ENCODE measurements at places on chromosomes 6 and 20.

DNA sequence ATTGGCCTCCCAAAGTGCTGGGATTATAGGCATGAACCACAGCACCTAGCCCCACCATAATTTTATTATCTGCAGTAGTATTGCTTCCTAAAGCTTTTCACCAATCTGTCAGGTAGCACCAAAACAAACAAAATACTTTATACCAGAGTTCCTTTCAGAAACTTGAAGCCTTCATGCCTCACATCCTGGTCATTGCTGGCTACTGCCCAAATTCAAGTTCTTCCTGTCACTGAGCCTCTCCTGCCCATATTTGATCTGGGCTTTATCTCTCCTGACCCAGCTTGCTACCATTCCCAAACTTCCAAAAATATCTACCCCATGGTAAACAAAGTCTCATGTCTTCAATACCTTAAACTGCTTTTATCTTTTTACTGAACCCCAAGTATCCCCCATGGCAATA, 34.9 kb upstream of the DST start:
- no peaks in the 10 kb centered on the region for H3K27me3 ChIP-seq
- H3K27ac ChIP-seq: no peak overlapping the region
- no peak overlapping the region for H3K4me3 ChIP-seq
- no peak for DNase-seq
- H3K4me1 ChIP-seq: no peaks in the 10 kb centered on the region
- no peaks in the 10 kb centered on the region for H3K36me3 ChIP-seq

DNA sequence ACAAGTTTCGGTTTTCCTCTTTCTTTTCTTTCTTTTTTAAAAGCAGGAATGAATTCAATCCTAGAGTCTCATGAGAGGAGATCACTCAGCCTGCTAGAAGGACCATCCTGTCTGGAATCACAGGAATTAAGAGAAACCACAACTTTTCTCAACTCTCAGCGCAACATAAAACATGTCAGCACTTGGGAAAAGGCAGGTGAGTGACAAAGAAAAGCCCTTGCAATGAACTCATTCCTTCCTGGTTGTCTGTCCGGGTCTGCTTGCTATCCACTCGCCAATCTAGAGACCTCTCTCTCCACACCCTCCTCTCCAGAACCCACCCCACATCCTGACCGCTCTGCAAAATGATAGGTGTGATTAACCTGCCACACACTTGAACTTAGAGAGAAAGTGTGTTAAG, 253.8 kb downstream of the LY86 start:
- peaks cover 2% of the 10 kb centered on the region for H3K36me3 ChIP-seq
- no peak overlapping the region for H3K4me3 ChIP-seq
- peaks cover 5% of the 10 kb centered on the region for H3K4me1 ChIP-seq
- H3K27ac ChIP-seq: no peak overlapping the region

- H3K27ac ChIP-seq: no peak overlapping the region
- no peak overlapping the region for H3K4me3 ChIP-seq
- H3K36me3 ChIP-seq: peaks cover 7% of the 10 kb centered on the region
- DNase-seq: no peak
- H3K4me1 ChIP-seq: peaks cover 5% of the 10 kb centered on the region
- H3K27me3 ChIP-seq: peaks cover 16% of the 10 kb centered on the region
Observed at GRCh38 chr20:24096264-24096663, 107.7 kb upstream of the GGTLC1 start.

DNA sequence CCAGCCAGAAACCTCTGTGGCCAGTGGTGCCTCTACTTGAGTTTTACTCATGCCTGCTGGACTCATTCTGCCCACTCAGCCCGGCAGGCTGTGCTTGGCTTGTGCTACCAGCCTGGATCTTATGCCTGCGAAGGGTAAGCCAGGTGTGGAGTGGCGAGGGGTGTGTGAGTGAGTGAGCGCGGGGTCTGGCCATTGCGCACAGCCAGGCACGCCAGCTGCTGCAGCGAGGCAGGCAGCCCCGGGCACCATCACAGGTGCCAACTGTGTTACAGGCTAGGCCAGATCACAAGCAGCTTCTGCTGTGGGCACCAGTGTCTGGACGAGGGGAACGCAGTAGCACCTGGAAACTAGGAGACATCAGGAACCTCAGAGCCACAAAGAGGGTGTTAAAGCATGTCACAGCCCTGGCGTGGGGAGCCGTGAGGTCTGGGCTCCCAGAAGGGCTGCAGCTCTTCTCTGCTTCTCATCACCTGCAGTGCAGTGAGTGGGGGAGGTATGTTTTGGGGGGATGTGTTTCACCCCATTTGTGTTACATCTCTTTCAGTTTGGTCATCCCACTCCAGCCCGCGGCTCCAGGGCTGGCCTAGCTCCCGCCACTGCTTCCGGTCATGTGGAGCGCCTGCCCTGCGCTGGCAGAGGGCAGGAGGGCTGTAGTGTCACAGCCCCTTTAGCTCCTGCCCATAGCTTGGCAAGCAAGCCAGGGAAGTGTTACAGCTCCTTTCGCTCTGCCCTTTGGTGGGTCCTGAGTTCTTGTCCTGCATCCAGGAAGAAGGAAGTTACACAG, 379.7 kb upstream of the IMPG1 start:
- H3K36me3 ChIP-seq: no peaks in the 10 kb centered on the region
- H3K4me3 ChIP-seq: no peak overlapping the region
- no peak for DNase-seq
- H3K4me1 ChIP-seq: no peaks in the 10 kb centered on the region

DNA sequence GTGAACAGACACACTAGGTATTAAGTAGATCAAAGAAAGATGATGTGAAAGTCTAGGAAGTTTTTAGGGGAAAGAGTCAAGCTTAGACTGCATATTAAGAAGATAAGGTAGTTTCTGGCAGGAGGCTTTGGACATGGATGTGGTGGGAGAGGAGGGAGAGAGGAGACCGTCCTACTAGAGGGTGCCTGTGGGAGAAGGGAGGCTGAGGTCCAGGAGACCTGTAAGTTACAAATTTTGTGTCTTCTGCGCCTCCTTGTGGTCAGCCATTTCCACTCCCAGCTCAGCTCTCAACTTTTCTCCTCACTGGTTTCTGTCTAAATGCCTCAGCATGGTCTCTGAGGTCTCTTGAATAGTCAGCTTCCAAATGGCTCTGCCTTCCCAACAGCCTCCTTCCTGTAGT, 193.5 kb downstream of the UNC5CL start:
- no peak for DNase-seq
- no peak overlapping the region for H3K27ac ChIP-seq
- H3K4me3 ChIP-seq: no peak overlapping the region
- H3K4me1 ChIP-seq: peaks cover 2% of the 10 kb centered on the region

DNA sequence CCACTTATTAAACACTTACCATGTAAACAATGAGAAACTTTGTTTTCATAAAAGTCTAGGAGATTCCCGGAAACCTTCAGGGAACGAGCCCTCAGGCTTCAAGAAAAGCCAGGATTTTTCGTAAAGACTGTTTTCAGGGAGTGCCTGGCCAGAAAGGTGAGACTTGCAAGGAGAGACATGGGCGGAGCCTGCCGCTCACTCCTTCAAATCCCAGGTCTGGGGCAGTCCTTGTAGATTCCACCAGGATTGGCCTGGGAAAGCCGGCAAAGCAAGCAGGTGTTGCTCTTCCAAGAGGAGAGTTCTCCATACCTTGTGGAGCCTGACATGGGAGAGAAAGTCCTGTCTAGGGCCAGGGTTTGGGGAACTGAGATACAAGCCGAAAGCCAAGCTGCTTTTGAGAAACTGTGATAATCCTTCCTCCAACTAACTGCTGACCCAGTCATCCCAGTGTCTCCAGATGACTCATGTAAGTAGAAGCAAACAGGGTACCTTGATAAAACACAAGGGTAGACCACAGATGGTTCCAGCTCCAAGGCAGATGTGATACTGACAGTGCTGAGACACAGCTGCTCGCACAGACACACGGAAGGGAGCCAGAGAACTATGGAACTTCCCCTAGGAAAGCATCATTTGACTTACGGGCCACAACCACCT, 69.4 kb upstream of the NAA20 start:
- peaks cover 2% of the 10 kb centered on the region for H3K4me1 ChIP-seq
- no peak overlapping the region for H3K4me3 ChIP-seq
- no peak overlapping the region for H3K27ac ChIP-seq
- peaks cover 13% of the 10 kb centered on the region for H3K27me3 ChIP-seq
- no peaks in the 10 kb centered on the region for H3K36me3 ChIP-seq

DNA sequence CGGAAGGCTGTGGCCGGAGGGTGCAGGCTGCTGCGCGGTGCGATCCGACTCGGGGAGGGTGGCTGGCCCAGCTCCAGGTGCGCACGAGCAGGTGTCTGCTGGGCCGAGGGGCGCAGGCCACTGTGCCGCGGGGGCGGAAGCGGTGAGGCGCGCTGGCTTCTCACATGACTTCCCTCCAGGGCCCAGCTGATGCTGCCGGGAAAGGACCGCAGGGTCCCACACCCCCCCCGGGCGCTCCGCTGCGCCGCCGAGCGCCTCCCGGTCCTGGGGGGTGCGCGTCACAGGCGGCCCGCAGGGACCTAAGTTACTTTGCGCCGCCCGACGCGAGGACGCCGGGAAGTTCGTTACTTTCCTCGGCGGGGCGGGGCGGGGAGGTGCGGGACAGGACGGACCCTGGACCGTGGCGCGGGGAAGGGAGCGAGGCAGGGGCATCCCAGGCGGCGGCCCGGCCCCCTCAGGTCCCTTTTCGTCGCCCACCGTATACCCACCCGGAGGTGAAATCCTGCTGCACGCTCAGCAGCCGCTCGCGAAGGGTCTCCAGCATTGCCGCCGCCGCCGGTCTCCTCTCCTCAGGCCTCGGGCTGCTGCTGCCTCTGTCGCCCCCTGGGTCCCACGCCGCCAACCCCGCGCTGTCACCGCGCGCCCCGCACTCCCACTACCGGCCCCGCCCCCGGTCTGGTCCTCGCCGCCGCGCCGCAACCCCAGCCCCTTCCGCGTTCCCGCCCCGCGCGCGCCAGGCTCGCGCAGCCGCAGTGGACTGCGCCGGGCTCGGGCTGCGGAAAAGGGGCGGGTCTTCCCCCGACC, at the start of gene DTNBP1:
TSS of gene DTNBP1 (minus strand) at position 703 of the 804 bp plus-strand sequence. CDS start at position 544, 159 bp downstream.
- peak within 1 kb of the TSS; percentile 89 for H3K4me3 ChIP-seq
- DNase-seq: peak; percentile 75
- peak within 1 kb of the TSS; percentile 59 for H3K27ac ChIP-seq
- H3K4me1 ChIP-seq: peaks cover 23% of the 10 kb centered on the region

DNA sequence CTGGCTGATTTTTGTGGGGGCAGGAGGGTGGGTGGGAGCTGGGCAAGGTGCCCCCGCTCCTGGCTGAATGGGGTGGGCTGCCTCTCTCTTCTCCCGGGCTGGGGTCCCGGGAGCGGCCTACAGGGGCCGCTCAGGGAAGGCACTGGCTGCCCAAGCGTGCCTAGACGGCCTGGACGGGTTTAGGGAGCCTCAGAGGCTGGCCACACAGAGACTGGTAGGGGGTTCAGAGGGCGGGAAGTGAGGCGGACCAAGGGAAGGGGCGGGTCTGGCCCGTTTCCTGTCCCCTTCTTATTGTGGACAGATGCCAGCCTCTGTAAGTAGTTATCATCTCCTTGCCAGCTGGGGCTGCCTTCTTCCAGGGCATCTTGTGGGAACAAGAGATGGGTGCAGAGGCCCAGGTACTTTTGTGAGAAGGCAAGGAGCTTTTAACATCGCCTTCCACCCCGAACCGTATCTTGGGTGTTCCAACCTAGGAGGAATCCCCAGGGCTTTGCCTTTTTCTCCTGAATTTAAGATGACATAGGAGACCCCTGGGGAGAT, 437 bp downstream of the CD40 start:
- peaks cover 7% of the 10 kb centered on the region for H3K36me3 ChIP-seq
- H3K4me1 ChIP-seq: peaks cover 16% of the 10 kb centered on the region
- H3K27me3 ChIP-seq: peaks cover 27% of the 10 kb centered on the region
- H3K27ac ChIP-seq: peak overlapping the region; percentile 81
- peak overlapping the region; percentile 94 for H3K4me3 ChIP-seq

DNA sequence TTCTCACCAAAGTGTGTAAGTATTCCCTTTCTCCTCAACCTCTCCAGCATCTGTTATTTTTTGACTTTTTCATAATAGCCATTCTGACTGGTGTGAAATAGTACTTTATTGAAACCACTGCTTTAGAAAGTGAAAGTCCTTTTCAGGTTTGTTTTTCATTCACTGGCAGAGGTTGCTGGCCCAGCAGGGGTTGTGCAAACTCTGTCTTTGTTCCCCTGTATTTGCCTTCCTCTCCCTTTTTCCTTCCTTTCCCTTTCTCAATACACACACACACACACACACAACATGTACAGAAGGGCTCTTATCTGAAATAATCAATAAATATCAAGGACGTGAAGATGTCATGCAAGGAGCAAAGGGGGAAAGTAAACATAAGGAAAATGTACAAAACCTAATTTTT, 99.8 kb downstream of the LY86 start:
- peaks cover 37% of the 10 kb centered on the region for H3K27me3 ChIP-seq
- H3K36me3 ChIP-seq: no peaks in the 10 kb centered on the region
- DNase-seq: no peak
- peaks cover 7% of the 10 kb centered on the region for H3K4me1 ChIP-seq
- H3K4me3 ChIP-seq: no peak overlapping the region

DNA sequence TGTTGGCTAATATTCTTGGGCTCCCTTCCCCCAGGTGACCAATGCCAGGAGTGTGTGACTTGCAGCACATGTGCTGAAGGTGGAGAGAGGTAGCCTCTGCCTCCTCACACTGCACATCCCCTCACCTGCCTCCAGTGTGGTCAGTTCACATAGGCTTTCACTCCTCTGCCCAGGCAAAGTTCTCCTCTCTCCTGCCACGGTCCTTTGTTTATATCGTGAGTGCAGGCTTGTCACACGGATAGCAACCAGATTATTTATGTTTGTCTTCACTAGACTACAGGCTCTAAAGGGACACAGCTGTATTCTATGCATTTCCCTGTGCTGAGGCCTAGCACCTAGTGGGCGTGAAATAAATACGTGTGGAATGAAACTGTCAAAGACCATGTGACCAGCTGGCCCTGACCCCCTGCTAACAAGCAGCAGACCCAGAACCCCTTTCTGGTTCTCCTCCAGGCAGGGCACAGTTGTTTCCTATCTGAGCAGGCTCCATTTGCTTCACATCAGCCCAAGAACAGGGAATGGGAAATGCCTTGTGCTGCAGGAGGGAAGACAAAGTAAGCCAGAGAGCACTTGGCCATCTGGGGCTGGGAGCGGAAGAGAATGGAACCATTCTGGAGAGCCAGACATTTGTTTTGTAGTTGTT, 42.3 kb downstream of the UNC5CL start:
- H3K4me3 ChIP-seq: no peak overlapping the region
- peaks cover 7% of the 10 kb centered on the region for H3K4me1 ChIP-seq
- H3K27me3 ChIP-seq: peaks cover 84% of the 10 kb centered on the region
- no peak overlapping the region for H3K27ac ChIP-seq

DNA sequence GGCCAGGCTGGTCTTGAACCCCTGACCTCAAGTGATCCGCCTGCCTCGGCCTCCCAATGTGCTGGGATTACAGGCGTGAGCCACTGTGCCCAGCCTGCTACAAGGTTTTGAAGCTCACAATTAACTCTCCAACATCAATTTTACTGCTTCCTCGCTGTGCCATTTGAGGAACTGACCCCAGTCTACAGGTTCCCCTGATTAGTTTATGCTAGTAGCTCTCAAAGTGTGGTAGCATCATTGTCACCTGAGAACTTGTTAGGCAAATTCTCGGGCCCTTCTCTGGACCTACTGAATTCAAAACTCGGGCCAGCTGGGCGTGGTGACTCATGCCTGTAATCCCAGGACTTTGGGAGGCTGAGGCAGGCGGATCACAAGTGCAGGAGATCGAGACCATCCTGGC, 49.4 kb downstream of the MCUR1 start:
- peaks cover 33% of the 10 kb centered on the region for H3K4me1 ChIP-seq
- no peak overlapping the region for H3K27ac ChIP-seq
- H3K36me3 ChIP-seq: no peaks in the 10 kb centered on the region
- H3K4me3 ChIP-seq: no peak overlapping the region
